ENCODE measurements at places on chromosomes 1 and 21.

DNA sequence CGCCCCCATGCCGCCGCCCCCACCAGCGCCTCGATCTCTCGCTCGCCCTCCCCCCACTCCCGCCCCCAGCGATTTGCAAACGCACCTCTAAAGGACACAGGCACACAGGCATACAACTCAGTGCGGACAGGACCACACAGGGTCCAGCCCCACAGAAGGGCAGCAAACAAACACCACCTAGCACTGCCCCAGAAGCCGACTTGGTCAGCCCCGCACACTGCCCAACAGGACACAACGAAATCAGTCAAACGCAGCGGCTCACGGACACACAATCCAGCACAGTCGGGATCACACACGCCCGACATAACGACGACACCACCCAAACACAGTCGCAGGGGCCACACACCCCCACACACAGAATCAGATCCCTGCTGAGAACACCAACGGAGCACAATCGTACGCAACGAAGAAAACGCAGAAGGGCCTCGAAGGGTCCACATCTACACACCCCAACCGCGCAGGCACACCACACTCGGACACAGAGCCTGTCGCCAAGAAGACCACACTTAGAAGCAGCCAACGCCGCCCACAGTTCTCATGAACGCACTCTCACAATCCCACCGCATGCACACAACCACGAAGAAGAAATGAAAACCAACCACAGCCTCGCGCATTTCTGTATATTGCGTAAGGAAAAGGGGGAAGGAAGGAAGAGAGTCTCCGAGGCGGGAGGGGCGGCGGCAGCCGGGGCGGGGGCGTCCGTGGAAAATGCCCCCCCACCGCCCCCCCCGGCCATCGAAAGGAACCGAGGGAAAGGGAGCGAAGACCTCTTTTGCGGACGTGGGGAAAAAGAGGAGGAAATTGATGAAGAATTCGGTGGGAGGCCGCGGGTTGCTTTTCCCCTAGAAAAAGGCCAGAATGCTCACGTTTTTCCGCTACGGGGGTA lies 481 bp downstream of the TAL1 start:
- no peak for DNase-seq

DNA sequence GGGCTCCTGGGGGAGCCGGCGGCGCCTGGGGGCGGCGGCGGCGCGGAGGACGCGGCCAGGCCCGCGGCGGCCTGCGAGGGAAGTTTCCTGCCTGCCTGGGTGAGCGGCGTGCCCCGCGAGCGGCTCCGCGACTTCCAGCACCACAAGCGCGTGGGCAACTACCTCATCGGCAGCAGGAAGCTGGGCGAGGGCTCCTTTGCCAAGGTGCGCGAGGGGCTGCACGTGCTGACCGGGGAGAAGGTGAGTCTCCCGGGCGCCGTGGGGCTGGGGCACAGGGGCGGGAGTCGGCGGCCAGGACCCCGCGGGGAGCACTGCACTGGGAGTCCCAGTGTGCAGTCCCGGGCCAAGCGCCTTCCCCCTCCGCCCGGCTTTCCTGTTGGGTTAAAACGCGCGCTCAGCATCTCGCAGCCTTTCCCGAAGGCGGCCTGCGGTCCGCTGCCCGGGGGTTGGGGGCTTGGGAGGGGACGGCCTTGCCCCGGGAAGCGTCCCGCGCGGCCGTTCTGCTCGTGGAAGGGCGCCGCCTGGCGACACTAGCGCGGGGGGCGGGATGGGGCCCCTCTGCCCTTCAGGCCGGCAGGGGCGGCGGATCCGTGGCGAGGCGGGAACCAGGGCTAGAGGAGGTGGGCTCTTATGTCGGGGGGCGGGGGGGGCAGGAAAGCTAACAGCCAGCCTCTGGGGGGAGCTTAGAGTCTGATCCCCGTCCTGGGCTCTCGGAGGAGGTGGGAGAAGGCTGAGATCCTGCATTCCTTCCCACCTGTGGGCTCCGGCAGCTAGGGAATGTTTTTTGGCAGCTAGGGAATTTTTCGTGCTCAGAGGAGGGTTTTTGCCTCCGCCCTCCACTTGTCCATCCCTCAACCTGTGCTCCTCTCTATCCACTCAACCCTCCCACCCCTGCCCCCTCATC lies 1.1 kb downstream of the HUNK start:
- no peak for DNase-seq

DNA sequence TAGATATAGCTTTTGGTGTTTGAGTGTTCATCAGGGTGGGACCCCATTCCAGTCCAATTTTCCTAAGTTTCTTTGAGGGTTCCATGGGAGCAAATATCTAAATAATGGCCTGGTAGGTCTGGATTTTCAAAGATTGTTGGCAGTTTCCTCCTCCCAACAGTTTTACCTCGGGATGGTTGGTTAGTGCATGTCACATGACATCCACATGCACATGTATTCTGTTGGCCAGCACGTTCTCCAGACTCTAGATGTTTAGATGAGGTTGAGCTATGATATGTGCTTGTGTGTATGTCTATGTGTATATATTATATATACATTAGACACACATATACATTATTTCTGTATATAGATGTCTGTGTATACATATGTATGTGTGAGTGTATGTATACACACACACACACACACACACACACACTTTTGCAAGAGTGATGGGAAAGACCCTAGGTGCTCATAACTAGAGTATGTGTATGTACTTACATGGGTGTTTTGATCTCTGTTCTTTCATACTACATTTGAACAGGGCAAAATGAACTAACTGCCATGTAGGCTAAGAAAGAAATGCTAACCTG lies 5.6 kb downstream of the RGS4 start:
- no peak for DNase-seq

DNA sequence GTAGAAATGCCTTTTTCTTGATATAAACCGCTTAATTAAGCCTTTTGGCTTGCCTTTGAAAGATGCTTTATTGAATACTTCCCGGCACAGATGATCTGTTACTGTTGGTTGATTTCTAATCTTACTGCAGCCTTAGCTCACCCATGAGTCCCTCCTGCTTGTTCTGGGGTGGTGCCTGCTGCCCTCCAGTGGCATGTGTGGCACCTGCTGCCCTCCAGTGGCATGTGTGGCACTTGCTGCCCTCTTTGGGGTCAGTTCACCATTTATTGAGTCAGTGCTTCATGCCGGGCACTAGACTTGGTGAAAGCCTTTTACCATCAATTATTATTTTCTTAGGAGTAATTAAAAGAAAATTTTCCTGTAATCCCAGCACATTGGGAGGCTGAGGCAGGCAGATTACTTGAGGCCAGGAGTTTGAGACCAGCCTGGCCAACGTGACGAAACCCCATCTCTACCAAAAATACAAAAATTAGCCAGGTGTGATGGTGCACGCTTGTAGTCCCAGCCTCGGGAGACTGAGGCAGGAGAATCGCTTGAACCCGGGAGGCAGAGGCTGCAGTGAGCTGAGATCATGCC lies 54.3 kb downstream of the ADARB1 start:
- DNase-seq: peak; percentile 56

- DNase-seq: no peak
These were observed 244.9 kb upstream of the NRIP1 start for GRCh38 chr21:15309721-15310120.

DNA sequence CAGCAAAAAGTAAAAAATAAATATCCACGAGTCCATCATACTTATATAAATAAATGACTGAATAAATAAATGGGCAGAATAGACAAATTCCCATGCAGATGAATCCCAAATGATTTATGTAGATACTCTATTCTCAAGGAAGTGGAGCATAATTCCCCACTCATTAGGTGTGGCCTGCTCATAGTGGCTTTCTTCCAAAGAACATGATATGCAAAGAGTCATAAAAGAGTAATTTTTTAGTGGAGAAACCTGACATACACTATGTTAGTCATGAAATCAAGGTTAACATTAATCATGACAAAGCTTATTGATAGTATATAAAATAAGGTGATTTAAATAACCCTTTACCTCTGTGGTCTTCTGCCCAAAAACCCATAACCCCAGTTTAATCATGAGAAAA lies 298.9 kb downstream of the DPYD start:
- no peak for DNase-seq

DNA sequence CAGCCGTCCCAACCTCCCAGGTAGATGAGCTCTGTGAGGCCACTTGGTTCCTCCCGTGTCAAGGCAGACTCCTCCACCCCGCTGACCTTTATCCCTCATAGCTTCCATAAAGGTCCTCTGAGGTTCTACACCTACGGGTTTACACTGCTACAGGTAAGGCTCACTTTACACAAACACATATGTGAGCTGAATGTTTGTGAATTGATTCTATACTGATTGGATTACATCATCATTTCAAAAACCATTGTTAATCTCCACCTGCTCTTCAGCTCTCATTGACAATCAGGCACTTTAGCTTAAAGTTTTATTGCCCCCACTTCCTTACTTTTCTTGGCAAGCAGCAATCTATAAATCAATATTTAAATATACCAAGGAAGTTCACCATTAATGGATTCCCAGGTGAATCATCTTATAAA lies 12.8 kb upstream of the RGS16 start:
- DNase-seq: no peak

- DNase-seq: no peak
These were observed 16.4 kb upstream of the KCNN3 start for GRCh38 chr1:154886281-154887015.

GRCh38 chr21:15001857-15002606 lies 62.8 kb downstream of the NRIP1 start:
- DNase-seq: no peak

- no peak for DNase-seq
These were observed 25.5 kb downstream of the MAN1C1 start for GRCh38 chr1:25641931-25642573.

DNA sequence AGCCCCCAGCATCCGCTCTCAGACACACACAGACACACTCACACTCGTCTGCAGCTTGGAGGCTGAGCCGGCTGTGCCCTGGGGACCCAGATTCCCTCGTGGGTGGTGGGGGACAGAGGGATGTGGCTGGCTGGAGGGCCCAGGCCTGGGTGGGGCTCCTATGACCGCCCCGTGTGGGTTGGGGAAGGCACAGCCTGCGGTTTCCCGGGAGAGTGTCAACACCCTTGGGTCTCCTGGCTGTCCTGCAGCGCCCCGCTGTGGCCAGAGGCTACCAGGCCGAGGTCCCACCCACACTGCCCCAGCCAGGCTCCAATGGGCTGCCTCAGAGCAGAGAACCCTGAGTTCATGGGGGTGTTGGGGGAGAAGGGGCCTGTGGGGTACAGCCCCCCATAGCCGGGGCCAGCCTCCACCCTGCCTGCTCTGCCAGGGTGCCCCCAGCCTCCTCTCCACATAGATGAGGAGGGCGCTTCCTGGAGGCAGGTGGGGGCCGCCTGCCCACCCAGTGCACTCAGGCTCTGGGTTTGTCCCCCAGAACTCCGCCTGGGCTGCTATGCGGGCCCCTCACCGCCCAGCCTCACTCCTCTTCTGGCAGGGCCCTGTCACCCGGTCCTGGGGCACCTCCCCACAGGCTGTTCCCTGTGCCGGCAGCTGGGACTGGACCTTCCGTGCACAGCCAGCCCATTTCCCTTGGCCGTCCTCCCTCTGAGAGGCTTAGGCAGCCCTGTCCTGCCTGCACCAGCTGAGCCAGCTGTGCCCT lies at the start of gene TTC34:
Gene TTC34, minus strand, starts transcription at position 159 of the 757 bp plus-strand sequence. CDS start 866 bp downstream, outside the sequence.
- no peak for DNase-seq

DNA sequence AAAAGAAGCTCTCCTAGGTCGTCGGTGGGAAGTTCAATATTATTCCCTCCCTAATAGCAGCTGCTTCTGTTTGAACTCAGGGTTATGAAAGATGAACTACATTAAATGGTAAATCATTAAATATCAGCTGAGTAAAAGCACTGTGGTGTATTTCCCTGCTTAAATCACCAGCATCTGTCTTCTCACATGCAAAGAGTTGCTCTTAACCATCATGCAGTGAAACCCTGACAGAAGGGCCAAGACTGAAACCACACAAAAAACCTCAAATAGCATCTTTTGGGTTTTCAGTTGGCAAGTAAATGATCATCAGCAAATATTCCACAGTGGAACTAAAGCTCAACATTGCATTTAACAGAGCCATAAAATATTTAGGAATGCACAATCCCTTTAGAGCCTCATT lies 380.0 kb upstream of the ADGRL2 start:
- no peak for DNase-seq

DNA sequence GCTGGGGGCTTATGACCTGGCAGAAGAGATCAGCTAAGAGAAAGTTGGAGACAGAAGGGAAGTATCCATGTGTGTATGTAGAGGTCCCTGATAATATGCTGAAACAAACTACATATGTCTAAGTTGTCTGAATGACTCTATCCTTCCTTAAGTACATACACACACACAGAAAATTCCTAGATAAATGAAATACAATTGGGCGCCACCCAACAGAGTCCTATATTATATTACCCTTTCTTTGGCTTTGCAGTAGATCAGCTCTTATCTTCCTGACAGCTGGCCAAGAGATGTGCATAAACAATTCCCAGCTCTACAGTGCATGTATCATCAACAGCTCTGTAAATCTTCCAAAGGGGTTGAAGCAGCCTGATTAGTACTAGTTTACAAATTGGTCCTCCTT lies 40.1 kb downstream of the SORT1 start:
- no peak for DNase-seq

- no peak for DNase-seq
These were observed 71.0 kb upstream of the WDR26 start for GRCh38 chr1:224505454-224506093.

- DNase-seq: no peak
These were observed 186.8 kb upstream of the EDN2 start for GRCh38 chr1:41671116-41671755.

GRCh38 chr1:110233861-110234260 lies 23.7 kb downstream of the KCNC4 start:
- no peak for DNase-seq

GRCh38 chr1:11458811-11459275 lies 20.1 kb upstream of the DISP3 start:
- no peak for DNase-seq

- DNase-seq: no peak
These were observed 51.1 kb downstream of the IER5 start for GRCh38 chr1:181139631-181140061.

DNA sequence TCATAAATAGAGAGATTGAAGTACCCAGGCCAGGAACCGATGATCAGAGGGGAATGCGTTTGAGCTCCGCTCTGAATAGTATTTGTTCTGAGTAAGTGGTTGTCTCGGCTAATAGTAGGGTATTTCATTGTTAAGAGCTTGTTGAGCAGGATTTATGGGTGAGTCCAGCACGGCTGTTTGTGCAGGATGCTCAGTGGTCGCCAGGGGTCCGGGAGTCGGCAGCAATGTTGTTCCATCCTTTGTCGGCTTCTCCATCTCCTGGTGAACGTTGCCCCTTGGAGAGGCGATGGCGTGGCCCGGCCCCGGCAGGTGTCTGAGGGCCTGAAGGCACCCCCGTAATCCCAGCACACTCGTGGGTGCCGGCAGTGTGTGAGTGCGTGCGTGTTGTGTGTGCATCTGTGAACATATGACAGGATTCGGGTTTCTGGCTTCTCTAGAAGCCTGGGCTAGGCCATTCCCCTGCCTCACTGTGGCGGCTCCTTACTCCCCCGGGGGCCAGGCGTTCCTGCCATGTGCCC lies 160.8 kb upstream of the ARHGEF16 start:
- DNase-seq: no peak

- DNase-seq: no peak
These were observed 33.3 kb downstream of the SIM2 start for GRCh38 chr21:36732217-36732616.

Data from stimulated activated CD4-positive, alpha-beta T cell treated with anti-CD3 and anti-CD28 coated beads, Interleukin-15, amount 100 ng/mL, for 1 hour (primary cell).